ENCODE measurements at places on chromosomes 1 and 21.
A peak's percentile ranks its signal among the peaks of the same experiment; 100 is the strongest.

- no peak for DNase-seq
Measured at GRCh38 chr1:193514397-193514796, 328.0 kb upstream of the B3GALT2 start.

GRCh38 chr1:33097137-33097611, 16.2 kb downstream of the AZIN2 start:
- no peak for DNase-seq

GRCh38 chr1:185393205-185393604, 76.2 kb upstream of the IVNS1ABP start:
- no peak for DNase-seq

GRCh38 chr1:36085126-36085525, 1.2 kb downstream of the TEKT2 start:
- no peak for DNase-seq

- DNase-seq = no peak
Measured at GRCh38 chr1:193766329-193766728, 579.9 kb upstream of the B3GALT2 start.

DNA sequence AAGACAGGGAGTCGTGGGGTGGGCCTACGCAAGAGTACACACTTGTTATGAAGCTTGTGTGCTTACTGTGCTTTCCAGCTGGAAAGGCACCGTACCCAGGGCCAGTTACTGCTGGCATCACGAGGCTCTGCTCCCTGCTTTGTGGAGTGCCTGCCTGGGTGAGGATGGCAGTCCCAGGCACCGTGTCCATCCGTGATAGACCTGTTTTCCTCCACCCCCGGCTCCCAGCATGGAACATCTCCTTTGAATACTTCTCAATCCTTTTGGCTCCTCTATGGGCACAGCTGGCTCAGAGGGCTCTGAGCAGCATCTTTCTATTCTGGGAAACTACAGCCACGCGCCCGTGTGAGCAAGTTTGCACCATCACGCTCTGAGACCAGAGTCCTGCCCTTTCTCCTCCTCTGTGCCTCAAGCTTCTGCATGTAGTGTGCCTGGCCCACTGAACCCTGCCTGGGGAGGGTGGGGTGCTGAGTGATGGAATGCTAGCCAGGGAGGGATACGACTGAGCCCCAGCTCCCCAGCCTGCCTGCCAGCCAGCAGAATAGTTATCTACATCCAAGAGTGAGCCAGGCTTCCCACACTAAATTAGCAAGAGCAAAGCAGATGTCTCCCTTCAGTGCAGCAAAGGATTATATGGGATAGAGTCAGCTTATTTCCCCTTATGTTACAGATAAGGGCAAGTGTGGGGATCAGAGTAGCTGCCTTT, 7.1 kb upstream of the TNR start:
- DNase-seq = no peak

- no peak for DNase-seq
Measured at GRCh38 chr1:100750005-100750885, 30.7 kb downstream of the VCAM1 start.

DNA sequence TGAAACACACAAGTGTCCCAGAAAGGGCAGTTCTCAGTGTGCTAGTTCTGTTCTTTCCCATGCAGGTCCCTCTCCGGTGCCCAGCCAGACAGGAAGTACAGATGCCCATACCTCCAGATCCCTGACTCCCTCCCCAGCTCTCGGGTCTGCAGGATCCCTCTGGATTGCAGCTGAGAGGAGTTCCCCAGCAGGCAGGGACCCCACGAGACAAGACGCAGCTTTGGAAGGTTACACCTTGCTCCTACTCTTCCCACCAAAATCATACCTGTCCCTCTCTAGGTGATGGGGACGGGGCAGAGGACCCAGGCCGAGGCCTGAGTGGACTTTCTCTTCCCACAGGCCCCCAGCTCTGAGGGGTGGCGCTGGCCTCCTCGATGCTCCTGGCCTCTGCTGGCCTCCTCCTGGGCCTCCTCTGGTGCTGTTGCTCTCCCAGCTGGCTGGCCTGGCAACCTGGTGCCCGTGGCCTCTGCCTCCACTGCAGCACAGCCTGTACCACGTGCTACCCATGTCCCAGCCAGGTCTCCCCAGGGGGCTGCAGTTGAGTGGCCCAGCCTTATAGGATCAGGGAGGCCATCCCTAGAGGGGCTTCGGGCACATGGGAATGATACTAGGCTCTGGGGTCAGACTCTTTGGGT, 9.4 kb downstream of the LDLRAD2 start:
- DNase-seq = no peak

DNA sequence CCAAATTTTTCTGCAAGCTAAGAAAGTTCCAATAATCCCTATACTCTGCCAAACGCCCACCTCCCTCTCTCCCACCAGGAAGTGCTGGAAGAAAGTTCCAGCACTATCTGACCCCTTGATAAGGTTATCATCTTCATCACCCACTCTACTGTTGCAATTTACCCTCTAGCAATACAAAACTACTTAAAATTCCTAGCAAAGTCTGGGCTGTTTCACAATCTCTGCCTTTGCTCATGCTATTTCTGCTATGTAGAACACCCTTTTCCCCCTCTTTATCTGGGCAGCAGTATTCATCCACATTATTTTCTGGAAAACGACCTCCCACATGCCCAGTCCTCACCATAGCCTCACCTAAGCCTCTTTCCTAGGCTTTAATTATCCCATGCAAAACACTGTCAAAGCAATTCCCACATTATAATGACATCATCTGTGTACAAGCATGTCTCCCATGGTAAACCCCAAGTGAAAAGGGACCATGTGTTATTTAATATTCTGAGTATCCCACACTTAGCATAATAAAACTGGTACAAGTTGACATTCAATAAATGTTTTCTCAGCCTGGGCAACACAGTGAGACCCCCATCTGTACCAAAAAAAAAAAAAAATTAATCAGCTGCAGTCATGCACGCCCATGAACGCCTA, 12.0 kb downstream of the F11R start:
- DNase-seq = no peak

DNA sequence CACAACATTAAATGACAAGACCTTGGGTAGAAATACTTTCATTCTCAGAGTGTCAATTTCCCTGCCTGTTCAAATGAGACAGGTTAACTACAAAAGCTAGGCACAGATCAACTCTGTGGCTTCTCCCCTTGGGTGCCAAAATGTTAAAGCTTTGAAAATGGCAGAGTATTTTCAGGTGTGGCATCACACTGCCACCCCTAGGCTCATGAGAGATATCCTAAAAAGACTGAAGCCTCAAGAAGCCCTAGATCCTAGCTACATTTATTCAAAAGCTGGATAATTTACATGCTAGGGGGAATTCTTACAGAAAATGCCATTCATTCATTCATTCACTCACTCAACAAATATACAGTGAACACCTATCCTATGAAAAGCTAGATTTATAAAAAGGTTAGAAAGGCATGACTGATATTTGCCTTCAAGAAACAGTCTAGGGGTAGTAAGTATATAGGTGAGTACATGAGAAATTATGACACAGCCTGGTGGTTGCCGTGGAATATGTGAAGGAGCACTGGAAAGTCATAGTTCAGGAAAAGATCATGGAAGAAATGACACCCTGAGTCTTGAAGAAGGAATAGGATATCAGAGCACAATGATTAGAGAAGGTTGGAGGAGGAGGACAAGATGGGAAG, 15.9 kb upstream of the RAB4A start:
- DNase-seq = no peak

- DNase-seq = no peak
Measured at GRCh38 chr1:31658721-31659120, 14.0 kb upstream of the PEF1 start.

DNA sequence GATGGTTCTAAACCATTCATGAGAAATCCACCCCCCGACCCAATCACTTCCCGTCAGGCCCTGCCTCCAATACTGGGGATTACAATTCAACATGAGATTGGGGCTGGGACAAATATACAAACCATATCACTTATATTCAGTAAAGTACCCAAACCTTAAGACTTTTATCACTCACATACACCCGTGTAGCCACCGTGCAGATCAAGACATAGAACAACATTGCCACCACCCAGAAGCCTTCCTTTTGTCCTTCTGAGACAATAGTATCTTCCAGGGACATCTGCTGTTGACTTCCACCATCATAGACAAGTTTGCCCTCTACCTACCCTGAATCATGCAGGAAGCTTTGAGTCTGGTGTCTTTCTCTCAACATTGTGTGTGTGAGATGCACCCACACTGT, 37.5 kb downstream of the CLIC6 start:
- no peak for DNase-seq

- DNase-seq = no peak
Measured at GRCh38 chr1:17967623-17968255, 139.9 kb upstream of the IGSF21 start.

- no peak for DNase-seq
Measured at GRCh38 chr1:58003059-58003458, 543.5 kb downstream of the OMA1 start.

GRCh38 chr21:32007456-32007855, 134.6 kb downstream of the HUNK start:
- no peak for DNase-seq

DNA sequence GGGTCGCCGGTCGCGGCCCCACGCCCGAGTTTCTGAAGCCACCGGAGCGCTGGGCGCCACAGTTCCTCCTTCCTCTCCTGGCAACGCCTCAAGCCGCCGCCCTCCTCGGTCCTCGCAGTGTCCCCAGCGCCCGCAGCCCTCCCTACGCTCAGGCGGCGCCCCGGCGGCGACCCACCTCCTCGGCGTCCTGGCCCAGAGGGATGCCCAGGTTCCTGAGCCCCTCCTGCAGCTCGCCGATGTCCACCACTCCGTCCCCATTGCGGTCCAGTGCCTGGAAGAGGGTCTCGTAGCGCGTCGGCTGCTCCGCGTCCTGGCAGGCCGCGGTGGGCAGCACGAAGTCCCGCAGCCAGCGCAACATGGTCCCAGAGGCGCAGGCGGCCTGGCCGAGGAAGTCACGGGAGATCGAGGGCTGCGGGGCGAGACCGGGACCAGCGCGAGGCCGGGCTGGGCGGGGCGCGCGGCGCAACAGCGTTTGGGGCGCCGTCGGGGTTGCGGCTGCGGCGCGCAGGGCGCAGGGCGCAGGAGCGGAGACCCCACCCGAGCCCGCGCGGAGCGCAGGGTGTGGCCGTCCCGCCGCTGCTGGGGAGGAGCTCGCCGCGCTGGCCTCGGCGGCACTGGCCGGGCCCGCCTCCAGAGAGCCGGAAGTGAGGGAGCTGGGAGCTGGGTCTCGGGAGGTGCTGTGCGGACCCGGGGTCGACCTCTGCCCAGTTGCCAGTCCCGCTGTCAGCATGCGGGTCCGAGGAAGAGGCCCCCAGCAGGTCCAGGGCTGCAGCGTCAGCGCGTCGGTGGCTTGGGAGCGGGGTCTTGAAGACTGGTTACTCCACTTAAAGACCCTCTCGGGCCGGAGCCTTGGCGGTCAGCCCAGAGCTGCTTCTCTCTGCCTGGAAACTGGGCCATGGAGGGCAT, at the start of gene SLC25A24:
Gene SLC25A24 (minus strand): TSS at position 563 of the 906 bp plus-strand sequence. CDS start 205 bp downstream, at position 358.
- DNase-seq = peak; percentile 90

DNA sequence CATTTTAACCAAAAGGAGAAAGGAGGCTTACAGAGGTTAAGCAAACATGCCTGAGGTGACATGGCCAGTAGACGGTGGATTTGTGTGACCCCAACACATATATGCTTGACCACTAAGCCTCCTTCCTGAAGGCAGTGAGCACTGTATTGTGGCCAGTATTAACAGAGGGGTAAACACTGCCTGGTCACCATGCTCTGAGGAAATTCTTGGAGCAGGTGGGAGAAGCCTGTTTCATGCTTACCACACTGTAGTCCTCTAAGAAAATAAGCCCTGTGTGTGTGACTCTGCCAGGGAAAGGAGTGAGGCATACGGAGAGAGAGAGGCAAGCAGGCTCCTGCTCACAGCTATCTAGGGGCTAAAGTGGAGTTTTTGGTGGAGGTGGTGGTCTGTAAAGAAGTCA, 102.7 kb downstream of the KCND3 start:
- no peak for DNase-seq

DNA sequence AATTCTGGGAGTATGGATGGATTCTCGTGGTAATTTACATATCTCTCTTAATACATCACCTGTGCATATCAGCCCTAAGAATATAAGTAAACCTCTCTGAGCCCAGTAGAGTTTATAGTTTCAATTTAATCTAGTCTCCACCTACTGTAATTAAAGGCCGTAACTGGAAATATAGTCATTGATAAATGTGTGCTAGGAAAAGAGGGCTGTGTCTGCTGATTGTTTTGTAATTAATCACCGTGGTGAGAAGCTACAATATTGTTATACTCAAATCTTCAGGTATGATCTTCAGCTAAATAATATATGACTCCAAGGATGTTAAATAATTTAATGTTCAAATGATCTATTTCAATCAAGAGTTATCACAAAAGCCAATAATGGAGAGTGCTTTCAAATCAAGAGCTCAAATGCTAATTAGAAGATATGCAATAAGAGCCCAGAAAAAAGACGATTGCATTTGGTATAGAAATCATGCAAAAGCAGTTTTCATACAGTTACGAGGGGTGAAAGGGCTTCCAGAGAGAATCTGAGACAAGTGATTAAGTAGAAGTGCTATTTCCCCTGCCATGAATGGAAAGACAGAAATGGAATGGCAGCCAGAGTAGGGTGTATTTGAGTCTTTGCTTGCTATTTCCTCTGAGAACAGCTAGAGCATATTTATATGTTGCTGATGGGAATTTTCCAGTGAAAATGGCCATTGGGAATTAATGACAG, 1134.3 kb downstream of the NCAM2 start:
- no peak for DNase-seq

DNA sequence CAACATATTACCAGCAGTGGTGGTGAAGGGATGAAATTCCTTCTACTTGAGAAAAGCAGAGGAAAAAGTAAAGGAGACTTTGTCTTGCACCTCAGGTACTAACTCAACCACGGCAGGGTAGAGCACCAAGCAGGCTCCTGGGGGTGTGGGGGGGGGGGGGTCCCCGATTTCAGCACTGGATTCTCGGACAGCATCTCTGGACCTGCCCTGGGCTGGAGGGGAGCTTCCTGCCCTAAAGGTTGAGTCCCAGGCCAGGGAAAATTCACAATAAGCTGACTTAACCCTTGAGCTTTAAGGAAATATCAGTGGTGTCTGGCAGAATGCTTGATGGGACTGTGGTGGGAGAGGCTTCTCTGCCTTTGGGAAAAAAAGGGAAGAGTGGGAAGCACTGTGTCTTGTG, 233.2 kb upstream of the CXADR start:
- DNase-seq = no peak

GRCh38 chr1:94806441-94806871, 13.7 kb upstream of the SLC44A3 start:
- DNase-seq = no peak

Data from right forelimb (tissue), 1 donor.